Progenitor cell of endocrine pancreas (in vitro differentiated cells): ENCODE measurements at places on chromosomes 5 and 9. TPM values are rescaled to one million over a fixed set of nuclear protein-coding genes. Genes with fewer than 3 reads are reported as not detected.

Gene SV2C
- 0.27 and 0.48 TPM in 2 replicates for total RNA-seq

DNA sequence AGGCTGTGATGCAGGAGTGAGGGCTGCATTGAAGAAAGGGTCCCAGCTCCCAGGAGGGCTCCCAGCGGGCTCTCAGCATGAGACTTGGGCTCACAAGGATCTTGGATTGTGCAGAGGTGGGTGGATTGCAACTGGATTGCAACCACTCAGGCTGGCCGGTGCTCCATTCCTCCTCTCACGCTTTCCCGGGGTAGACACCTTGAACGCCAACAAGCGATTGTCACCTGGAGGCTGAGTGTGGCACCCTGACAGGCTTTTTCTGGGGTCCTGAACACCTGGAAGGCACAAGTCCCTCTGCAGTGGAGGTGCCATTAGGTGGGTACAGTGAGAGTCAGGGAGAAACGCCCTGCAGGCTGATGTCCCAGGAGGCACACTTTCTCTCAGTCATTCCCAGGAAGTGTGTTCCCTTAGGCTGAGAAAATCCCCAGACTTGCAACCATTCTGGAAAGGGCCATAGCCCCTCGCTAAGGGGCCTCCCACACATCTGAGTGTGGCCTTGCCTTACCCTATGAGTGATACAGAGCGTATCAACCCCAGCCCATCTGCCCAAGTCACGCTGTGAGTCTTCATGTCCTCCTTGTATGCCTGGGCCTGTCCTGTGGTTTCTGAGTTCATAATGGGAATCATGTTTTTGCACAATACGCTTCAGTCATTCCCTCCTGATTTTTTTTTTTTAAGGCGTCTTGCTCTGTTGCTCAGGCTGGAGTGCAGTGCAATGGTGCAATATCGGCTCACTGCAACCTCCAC, 488.1 kb downstream of the IRX1 start:
- H3K4me1 ChIP-seq: peaks cover 13% of the 10 kb centered on the region
- no peak for DNase-seq
- H3K27me3 ChIP-seq: peaks cover 9% of the 10 kb centered on the region

- H3K4me1 ChIP-seq: peaks cover 32% of the 10 kb centered on the region
- no peak overlapping the region for H3K4me3 ChIP-seq
- H3K27me3 ChIP-seq: no peaks in the 10 kb centered on the region
- H3K27ac ChIP-seq: no peak overlapping the region
- H3K36me3 ChIP-seq: no peaks in the 10 kb centered on the region
Measured at GRCh38 chr9:4068449-4068848, 231.4 kb downstream of the GLIS3 start.

DNA sequence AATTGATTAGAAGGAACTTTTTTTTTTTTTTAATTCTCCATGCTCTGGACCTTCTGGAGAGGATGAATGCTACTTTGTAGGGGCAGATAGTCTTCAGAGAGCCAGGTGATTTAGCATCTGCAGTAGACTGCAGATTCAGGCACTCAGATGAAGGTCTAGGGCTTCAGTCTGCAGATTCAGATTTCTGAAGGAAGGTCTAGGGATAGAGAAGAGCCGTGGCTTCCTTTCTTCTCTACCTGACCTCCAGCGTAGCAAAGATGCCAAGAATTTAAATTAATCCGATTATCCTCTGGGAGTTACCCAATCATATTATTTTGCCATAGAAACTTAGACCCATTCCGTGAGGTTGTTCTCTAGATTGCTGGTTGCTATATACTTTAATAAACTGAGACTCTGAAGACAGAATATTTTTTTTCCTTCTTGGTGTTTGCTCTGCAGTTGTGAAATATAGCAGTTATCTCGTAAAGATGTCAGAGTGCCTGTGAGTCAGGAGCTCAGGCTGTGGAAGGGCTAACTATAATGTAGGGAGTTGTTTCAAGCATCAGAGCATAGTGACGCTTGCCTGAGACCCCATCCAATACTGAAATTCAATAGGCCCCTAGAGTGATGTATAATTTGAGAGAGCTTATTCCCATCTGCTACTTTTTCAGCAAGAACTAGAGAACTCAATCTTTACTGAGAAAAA, 132.7 kb upstream of the SLC12A2 start:
- H3K27ac ChIP-seq: no peak overlapping the region
- H3K4me1 ChIP-seq: no peaks in the 10 kb centered on the region
- H3K4me3 ChIP-seq: no peak overlapping the region

- no peak for DNase-seq
- peaks cover 3% of the 10 kb centered on the region for H3K4me1 ChIP-seq
- H3K27ac ChIP-seq: no peak overlapping the region
- H3K36me3 ChIP-seq: no peaks in the 10 kb centered on the region
Measured at GRCh38 chr5:149730620-149731331, 666 bp downstream of the PPARGC1B start.
